ENCODE measurements at places on chromosomes 5 and 9.

- no peak for DNase-seq
Measured at GRCh38 chr9:119838210-119838609, 469.0 kb upstream of the BRINP1 start.

DNA sequence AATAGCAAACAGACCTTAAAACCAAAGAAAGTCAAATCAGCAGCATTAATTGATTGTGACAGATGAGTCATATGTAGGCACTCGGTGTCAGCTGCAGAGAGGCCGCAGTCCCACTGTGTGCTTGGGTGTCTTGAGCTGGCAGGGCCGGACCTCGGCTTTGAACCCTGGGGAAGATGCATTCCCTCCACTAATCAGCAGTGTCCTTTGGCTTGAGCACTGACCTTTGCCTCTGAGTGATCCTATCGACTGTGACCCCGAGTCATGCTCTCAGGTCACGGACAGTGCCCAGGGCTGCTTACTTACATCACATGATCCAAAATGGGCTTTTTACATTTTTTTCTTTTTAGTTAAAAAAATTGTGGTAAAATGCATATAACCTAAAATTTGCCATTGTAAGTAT lies 188.7 kb downstream of the GADD45G start:
- no peak for DNase-seq

DNA sequence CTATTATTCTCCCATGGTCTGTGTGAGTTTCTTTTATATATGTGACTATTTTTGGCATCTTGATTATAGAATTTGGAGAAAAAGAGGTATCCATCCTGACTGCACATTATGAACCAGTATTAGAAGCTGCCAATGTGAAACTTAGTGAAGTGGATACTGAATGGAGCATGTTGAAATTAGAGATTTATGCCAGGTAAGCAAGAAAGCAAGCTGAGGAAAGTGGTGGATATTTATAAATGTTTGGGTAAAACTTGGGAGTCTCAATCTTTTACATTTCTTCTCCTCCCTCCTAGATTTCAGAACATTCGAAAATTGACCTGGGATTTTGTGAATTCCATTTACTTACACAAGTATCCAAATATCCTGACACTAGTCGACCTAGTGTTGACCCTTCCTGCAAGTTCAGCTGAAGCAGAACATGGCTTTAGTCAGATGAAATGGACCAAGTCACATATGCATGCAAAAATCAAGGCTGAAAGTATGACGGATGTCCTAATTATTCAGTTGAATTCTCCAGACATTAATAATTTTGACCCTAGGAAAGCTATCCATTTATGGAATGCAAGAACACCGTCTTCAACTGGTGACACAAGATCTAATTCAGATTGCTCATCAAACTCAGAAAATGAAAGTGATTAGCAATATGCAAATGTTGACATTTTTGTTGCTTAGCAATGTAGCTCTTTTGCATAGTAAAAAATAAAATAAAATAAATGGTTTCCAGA lies 66.8 kb upstream of the IL7R start:
- peak; percentile 61 for DNase-seq

DNA sequence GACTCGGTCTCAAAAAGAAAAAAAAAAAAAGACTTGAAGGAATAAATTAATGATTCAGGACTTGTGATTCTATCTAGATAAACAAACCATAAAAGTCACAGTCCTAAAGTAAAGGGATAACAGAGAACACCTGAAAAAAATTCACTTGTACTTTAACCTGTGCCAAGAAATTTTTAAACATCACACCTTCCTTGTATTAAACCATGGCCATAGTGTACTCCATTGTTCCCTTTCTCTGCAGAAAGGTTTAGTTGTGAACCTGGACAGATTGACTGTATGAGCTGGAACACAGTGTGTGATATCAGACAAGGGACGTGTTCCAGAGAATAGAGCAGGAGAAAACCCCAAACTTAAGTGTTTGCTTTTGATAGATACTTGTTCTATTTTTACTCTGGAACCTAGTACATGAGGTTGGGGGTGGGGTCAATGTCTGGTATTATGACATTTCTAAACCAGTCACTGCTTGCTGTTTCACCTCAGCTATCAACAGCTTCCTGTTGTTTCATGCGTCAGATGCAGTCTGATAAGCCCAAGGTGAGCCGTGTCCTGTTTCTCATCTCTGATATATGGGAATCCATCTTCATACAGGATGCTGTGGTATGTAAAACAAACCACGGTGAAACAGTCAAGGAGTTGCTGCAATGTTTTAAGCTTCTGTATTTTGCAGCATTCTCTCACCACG lies 62.5 kb upstream of the ITGA1 start:
- DNase-seq: peak; percentile 39

- DNase-seq: no peak
Measured at GRCh38 chr9:68832101-68832500, 127.1 kb downstream of the PIP5K1B start.

DNA sequence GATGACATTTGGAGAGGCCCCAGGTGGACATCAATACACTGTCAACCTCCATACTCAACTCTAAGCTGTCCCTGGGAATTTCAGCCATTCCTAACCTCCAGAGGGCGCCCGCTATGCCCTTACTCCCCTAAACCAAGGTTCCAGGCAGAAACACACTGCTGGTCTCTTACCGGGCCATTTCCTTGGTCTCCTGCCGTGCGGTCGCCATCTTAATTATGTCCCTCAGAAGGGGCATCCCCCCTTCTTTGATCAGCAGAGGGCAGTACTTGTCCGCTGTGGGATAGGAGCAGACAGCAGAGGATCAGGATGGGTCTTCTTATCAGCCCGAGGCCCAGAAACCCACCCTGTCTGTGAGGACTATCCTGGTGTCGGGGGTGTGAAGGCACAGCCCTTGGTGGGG lies 9.3 kb upstream of the ZDHHC12 start:
- DNase-seq: peak; percentile 91

- DNase-seq: no peak
Measured at GRCh38 chr5:132209131-132209530, 18.5 kb downstream of the P4HA2 start.

GRCh38 chr9:33852216-33852826 lies 35.4 kb downstream of the UBE2R2 start:
- peak; percentile 58 for DNase-seq

DNA sequence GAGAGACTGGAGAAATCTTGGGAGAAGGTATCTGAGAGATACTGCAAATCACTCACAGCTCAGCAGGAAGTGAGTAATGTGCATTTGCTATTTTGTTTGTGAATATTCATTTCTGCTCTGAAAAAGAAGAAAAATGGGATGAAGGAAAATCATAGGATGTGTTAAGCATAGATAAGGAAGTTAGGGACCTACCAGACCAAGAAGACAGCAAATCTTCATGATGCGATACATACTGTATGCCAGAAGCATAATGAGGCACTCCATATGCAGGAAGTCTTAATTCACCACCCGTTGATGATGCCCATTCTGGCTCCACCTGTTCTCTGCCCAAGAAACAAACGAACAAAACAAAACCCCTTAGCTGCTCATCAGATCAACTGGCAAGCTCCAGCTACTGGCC lies 6.1 kb upstream of the DAPK1 start:
- no peak for DNase-seq
